NCI-H146 (cell line): ENCODE measurements at places on chromosomes 2 and 18.
A peak's percentile ranks its signal among the peaks of the same experiment; 100 is the strongest.

- DNase-seq, result peak; percentile 4
These were observed 134.3 kb upstream of the TACR1 start for GRCh38 chr2:75333646-75334045.

DNA sequence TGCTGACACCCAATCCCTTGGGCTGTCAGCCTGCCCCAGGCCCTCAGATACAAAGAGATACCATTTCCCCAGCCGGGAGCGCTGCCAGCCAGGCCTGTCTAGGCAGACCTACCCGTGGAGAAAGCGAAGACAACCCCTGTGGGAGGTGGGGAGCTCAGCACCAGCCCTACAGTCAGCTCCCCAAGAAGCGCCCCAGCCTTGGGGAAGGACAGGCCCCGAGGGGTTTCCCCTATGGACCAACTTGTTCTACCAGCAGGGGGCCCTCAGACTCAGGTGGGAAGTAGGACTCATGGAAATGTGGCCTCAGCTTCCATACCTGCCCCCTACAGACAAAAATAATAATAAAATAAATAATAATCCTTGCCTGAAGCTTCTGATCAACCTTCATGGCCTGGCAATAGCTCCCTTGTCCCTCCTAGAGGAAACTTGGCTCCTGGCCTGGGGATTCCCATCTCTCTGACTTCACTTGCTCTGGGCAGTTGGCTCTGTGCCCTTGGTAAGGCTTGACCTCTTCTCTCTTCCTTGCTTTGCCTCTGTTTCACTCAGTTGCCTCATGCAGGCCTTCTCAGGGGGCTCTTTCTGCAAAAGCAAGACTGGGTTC, 7.0 kb downstream of the SLC35F6 start:
- DNase-seq, result no peak

DNA sequence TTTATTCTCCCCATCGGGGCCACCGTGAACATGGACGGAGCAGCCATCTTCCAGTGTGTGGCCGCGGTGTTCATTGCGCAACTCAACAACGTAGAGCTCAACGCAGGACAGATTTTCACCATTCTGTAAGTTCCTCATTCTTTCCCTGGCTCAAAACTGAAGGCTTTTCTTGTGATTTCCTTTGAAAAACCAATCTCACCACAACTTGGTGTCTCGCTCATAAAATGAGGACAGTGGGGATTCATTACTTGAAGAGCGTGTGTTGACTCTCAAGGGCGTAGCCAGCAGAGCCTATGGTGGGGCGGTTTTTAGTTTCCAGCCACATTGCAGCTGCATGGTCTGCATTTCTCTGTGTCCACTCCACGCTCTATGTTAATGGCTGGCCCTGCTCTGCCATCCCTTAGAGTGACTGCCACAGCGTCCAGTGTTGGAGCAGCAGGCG, 29.0 kb downstream of the SLC1A4 start:
- DNase-seq, result no peak

DNA sequence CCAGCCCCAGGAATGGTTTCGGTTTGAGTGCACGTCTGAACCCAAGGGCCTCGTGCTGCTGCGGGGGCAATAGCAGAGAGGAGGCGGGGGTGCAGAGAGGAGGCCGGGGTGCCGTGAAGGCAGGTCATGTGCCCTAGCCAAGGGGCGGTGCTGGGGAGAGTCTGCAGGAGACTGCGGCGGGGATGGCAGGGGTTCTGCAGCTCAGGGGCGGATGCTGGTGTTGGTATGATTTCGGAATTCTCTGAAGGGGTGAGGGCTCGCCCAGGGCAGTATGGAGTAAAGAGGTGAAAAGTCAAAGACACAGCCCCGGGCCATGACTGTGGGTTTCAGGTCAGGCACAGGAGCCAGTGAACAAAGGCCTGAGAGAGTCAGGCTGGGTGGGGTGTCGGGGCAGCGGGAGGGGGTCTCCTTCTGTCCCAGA, 186.5 kb upstream of the HDAC4 start:
- DNase-seq, result no peak

- DNase-seq, result no peak
These were observed 20.1 kb downstream of the DOCK10 start for GRCh38 chr2:225022188-225022587.

DNA sequence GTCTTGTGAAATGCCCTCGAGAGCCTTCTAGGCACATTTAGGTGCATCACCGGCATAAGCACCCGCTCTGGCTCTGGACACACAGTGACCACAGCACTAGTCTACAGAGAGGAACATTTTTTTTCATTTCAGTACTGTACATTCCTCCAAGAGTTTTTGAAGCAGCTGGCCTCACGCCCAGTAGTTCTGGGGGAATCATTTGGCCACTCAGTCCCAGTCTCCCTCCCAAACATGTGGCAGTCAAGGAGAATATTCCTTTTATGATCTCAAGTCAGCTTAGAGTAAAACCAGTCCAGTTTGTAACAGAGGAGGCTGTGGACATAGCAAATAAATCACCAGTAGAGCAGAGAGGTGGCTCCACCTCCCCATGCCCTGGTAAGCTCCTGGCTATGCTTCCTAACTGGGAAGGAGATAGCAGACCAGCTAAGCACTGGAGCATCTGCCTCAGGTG, 48.1 kb downstream of the KCNE4 start:
- DNase-seq, result no peak

GRCh38 chr2:60532421-60532820, 21.0 kb downstream of the BCL11A start:
- no peak for DNase-seq

DNA sequence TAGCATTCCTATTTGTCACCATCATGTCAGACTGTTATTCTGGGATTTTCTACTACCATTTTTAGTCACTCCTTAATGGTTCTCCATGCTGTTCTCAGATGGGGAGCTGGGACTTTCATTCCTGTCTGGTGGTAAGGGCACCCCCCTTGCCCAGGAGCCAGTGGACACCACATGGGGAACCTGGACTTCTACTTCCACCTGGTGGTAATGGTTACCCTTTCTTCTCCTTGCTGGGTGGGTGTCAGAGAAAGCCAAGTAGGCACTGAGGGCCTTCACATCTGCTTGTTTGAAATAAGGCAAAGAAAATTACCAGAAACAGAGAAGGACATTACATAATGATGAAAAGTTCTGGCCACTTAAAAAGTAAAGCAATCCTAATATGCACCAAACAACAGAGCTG, 239.8 kb downstream of the FHOD3 start:
- DNase-seq, result no peak

- DNase-seq, result no peak
These were observed 447.2 kb upstream of the SPHKAP start for GRCh38 chr2:228628682-228629081.

DNA sequence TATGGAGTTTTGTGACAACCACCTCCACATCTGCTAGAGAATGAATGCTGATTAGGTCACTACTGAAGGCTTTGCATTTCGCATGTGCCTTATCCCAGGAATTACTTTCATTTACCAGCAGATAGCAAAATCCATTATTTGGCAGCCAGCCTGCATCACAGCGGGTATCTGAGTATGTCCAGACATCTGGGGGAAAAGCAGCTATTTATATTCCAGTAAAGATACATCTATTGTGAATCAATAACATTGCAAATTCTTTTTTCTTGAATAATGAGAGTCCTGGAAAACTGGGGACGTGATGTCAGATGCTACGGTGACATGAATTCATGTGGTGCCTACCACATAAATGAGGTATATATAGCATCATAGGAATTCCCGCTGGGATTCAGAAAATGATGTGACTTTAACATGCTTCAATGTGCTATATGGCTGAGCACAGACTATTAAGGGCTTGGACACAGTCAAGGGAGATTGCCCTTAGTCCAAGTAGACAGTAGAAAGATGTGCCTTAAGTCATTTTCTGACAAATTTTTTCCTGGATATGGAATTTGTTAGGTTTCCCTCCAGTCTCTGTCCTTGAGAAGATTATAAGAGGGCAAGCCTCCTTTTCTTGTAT, 84.2 kb upstream of the CD302 start:
- DNase-seq, result peak; percentile 49

- DNase-seq, result peak; percentile 32
These were observed 31.9 kb upstream of the EML4 start for GRCh38 chr2:42137125-42137841.

DNA sequence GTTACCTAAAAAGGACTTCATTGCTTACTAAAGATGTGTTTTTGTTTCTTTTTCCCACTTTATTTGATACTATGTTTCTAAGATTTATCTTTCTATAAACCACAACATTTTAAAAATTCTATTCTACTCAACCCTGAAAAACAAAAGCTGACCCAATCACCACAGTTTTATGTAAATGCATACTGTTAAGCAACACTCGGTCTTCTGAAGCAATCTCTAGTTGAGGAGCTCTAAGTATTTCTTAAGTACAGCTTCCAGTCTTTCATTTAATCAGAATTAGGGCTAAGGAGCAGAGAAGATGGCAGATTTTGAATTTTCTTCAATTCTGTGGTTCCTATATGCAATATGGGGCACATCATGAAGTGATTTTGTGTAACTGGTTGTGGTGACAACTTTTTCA, 72.2 kb upstream of the SLC4A10 start:
- no peak for DNase-seq

DNA sequence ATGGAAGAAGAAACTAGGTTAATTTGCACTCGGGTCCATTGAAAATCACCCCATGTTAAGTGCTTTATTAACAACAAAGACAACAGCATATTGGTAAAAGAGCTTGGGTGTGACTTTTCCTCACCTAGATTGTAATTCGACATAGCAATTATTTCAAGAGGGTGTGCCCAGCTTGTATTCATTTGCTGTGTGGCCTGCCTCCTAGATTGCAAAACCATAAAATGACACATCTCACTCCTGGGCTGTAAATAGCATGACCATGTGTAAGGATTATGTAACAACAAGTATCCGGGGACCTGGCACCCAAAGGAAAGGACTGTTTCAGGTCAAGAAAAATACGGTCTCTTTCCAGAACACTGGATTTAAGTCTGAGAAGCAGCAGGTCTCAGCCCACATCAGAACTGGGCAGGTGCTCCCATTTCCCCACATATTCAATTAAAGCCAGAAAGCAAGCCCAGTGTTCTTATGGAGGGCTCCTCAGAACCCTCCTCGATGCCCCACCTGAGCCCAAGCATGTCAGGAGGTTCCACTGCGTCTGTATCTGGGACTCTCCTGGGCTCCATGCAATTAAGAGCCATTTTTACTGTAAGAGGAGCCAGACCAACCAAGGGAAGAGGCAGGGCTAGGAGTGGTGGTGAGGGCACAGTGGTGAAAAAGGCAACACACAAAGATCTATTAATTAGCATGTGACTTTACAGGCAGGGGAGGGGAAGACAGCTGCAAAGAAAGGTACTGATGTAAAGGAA, 39.2 kb downstream of the MREG start:
- DNase-seq, result no peak

GRCh38 chr2:231674587-231675338, 33.6 kb upstream of the PTMA start:
- peak; percentile 67 for DNase-seq

DNA sequence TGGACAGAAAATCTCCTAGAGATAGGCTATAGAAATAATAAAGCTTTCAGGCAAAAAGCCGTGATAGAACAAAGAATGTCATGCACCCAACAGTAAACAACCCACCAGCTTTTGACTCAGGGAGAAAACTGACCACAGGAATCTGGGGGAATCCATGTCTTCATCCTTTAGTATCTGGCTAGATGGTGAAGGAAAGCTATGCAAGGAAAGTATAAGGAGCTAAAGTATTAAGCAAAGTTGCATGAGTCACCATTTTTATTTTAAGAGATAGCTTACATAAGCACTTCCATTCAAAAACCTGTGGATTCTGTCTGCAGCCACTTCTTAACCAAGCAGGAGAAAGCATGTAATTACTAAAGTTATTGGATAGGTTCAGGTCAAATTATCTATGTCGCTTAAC, 363.8 kb downstream of the LRP1B start:
- DNase-seq, result no peak

DNA sequence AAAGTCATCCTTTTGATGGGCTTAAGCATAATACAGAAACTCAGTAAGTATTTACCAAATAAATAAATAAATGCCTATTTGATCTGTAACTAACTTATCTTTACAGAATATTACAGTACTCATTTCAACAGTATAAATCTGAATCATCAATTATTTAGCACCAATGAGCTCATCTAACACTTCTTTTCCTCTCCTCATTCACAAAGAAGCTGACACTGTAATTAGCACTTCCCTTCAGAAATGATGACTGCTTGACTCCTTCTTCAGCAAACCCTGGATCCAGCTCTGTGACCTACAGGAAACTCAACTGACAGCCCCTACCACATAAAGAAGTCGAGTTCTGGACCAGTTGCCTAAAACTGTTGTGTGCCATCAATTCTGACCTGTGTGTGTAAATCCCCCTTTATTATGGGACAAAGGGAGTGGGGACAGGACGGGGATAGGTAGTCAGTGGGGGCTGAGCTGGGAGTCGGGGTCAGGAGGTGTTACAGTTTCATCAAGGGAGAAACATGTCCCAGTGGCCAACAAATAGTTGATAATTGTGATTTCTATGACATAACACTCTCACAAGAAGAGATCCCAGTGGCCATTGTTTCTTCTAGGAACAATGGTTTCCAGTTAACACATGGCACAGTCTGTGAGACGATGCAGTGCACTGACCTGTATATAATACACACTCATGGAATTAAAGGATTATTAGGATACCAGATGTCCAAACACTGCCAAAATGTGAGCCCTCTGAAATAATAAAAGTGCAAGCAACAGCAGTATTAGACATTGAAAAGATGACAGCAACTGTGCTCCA, 68.7 kb downstream of the STK39 start:
- peak; percentile 15 for DNase-seq

- no peak for DNase-seq
These were observed 180.1 kb upstream of the APCDD1 start for GRCh38 chr18:10274301-10274700.
